ENCODE measurements at places on chromosomes 5 and 9.

DNA sequence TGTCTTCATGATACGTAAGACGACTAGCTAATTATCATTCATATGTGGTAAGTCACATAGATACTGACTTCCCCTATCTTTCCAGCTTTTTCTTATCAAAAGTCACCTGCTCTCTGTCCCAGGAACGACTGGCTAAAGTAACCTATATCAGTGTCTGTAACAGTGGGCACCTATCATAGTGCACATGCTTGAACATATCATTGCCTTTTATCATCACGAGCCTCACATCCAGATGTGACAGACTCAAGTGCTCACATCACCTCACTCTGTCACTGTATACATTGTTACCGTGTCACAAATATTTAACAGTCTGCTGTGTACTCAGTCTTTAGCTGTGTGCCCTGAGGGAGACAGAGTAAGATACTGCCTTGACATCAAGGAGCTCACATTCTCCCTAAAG, 125.4 kb upstream of the CCDC152 start:
- DNase-seq: no peak

- DNase-seq: no peak
Measured at GRCh38 chr5:167392240-167392639, 899.2 kb upstream of the WWC1 start.

DNA sequence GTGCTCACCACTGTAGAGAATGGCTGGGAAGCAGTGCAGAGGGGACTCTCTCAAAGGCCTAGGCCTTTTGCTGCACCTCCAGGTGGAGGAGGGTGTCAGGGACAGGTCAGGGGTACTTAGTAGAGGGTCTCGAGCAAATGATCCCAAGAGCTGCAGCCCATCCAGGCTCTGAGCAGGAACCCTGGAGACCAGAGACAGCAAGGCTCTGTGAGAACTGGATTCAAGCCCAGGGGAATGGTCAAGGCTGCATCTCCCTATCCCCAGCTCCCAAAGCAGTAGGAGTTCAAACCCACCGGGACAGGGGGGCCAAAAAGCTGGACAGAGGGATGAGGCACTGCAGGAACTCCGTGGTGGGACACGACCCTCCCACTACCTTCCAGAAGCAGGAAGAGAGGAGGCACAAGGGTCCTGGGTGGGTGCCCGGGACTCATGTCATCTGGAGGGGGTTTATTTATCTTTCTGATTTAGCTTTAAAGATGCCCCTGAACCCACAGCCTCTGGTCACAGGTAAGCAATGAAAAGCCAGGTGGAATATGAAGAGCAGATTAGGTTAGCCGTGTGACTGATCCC, 124.8 kb downstream of the MVB12B start:
- DNase-seq: no peak

- DNase-seq: peak; percentile 3
Measured at GRCh38 chr5:55308254-55308836, 556 bp downstream of the MTREX start.

- DNase-seq: no peak
Measured at GRCh38 chr5:169258372-169259000, 42.5 kb downstream of the SLIT3 start.

GRCh38 chr5:65967288-65968066, 41.1 kb downstream of the ERBIN start:
- DNase-seq: no peak

DNA sequence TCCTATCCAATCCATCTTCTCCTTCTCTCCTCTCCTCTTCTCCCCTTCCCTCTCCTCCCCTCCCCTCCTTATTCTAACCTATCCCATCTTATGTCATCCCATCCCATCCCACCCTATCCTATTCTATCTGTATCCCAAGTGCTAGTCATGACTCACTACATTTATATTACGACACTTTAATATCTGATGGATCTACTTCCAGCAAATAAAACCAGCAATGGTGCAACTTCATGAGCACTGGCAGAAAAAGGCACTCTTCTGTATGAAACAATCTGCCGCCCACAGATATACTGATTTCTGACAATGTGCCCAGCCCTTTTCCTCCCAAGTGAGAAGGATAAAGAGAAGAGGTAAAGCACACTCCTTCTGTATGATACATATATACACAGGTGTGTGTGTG, 86.6 kb upstream of the ANKH start:
- no peak for DNase-seq

DNA sequence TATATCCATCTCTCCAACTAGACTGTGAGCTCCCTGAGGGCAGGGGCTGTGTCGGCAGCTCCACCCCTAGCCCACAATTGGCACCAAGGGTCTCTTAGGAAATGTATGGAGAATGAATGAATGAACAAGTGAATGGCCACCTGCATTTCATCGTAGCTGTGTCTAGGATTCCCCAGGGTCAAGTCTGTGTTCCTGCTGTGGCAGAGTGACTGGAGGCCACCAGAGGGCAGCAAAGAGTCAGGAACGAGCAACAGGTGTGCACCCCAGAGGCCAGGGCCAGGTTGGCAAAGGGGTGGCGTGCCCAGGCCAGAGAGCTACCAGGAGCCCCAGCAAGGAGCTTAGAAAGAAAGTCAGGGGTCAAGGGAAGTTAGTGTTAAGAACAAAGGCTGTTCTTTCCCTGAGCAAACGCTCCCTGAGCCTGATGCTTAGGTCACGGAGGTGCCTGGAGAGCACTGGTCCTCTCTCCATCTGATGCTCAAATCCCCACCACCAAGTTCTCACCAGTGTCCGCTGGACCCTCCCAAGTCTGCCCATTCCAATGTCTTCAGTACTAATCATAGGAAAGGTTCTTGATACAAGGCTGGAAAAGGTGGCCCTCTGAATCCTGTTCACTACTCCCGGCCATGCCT, 160.7 kb downstream of the PAX5 start:
- DNase-seq: no peak

DNA sequence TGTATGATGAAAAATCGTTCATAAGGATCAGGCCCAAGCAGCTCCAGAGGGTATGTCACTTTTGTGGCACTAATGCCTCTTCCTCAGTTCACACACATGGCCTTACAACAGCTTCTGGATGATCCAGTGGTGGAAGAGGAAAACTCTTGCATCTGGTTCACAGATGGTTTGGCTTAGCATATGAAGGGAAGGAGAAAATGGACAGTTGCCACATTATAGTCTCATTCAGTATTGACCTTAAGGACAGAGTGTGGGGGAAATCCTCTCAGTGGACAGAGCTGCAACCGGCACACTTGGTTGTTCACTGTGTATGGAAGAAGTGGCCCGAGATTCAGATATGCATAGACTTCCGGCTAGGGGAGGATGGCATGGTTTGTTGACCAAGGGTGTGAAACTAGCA, 22.8 kb downstream of the C9orf57 start:
- no peak for DNase-seq

DNA sequence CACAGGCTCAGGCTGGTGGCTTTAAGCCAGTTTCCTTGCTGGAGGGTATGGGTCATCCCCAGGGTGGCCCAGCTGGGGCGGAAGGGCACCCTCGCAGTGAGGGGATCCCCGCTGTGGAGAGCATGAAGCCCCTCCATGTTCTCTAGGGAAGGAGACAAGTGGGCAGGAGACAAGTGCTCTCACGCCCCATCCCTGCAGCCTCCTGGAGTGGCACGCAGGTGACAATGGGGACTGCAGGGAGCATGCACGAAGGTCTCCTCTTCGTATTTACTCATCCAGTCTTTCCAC, 83.3 kb downstream of the GTF3C4 start:
- no peak for DNase-seq

DNA sequence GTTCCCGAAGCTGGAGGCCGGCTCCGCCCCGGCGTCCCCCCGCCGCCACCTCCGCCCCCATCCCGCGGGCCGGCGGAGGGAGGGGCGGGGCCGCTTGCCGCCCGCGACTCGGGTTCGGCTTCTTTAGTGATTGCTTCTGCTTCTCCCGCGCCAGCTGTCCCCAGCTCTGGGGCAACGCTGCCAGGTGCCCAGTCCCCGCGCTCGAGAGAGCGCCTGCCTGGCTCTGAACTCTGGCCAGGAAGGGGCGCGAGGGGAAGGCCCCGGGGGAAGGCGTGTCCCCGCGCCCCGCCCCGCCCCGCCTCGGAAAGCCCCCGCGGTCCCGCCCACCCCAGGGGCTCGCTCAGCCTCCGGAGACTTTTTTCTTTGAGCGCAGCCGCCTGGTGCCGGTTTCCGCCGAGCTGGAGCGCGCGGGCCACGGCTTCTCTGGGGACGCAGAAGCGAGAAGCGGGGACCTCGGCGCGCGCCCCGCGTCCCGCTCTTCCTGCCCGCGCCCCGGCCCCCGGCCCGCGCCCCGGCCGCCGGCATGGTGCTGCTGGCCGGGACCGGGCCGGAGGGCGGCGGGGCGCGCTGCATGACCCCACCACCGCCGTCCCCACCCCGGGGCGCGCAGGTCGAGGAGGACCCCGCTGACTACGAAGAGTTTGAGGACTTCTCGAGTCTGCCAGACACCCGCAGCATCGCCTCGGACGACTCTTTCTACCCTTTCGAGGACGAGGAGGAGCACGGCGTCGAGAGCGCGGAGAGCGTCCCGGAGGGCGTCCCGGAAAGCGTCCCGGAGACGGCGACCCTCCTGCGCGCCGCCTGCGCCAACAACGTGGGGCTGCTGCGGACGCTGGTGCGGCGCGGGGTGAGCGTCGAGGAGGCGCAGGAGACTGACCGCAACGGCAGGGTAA, at the start of gene ANKRD33B:
TSS of gene ANKRD33B (plus strand) at position 126 of the 893 bp plus-strand sequence. CDS start at position 524, 398 bp downstream.
- DNase-seq: no peak

- DNase-seq: no peak
Measured at GRCh38 chr9:2621722-2622460, at the start of gene VLDLR. Gene VLDLR (plus strand): TSS chr9:2621787. CDS start chr9:2622190, 403 bp downstream.
